ENCODE measurements at places on chromosomes 6 and 20.

DNA sequence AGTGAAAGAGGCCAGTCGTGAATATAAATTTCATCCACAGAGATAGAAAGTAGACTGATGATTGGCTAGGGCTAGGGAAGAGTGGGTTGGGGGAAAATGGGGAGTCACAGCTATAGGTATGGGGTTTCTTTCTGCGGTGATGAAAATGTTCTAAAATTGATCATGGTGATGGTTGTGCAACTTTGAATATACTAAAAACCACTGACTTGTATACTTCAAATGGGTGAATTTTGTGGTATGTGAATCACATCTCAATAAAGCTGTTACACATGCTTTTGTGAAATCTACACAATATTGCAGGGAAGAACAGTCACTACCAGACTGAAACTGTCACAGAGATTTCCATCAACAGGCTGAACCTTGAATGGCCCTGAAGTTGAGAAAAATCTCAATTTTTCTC, 61.5 kb downstream of the LYRM4 start:
- no peak for DNase-seq

DNA sequence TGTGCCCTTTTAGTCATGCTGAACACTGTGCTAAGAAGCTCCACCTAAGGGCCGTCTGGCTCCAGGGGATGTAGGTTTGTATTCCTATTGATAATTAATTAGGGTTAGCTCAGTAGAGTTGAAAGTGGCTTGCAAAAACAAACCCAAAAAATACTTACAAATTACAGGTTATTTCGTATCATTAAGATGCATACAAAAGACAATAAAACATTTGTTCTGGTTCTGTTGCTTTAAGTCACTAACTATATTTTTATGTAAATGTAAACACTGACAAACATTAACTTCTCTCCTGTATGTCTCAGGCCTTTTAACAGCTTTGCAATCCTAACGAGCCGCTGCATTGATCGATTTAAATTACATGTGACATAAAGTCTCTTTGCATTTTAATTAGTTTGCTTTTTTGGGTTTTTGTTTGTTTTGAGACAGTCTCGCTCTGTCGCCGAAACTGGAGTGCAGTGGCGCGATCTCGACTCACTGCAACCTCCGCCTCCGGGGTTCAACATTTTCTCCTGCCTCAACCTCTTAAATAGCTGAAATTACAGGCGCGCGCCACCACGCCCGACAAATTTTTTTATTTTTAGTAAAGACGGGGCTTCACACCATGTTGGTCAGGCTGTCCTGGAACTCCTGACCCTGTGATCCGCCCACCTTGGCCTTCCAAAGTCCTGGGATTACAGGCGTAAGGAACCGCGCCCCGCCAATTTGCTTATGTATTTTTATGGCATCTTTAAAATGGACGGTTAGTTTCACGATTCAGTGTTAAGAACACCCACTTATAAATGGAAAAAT, 110.9 kb downstream of the HFE start:
- DNase-seq, result no peak

DNA sequence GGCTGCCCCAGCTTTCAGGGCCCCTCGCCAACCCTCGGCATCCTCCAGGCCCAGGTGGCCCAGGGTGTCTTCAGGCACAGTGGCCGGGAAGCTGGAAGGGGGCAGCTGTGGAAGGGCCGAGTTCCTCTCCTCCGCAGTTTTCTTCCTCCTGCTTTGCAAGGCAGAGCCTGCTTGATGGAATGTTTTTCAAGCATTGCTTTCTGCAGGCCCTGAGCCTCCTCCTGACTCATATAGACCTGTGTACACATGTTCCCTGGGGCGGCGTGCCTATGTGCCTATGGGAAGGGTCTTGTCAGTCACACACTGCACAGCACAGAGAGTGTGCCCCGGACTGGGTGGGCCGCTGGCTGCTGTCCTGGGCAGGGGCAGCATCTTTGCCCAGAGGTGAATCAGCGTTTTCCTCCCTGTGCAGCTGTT, 107.5 kb downstream of the ERMARD start:
- no peak for DNase-seq

DNA sequence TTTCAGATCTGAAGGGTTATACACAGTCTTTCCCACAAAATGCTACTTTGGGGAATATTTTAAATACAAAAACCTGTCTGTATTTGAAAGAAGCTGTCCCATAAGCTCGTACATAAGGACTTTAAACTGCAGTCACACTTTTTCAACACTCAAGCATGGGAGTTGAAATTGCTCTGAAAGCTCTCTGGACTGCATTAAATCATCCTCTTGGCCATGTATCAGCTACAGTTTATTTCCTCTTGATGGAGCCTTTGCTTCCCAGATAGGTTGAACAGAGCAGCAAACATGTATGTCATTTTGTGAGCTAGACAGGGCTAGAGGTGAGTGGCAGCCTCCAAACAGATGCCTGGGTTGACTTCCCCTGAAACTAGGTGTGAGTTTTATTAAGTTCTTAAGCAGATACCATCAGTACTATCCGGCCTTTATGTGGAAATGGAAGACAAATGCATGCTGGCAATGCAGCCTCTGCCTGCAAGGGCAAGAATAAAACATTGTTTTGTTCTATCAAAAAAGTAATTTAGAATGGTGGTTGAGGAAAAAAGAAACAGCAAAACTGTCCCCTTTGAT, 105.9 kb upstream of the ENPP5 start:
- DNase-seq, result no peak

DNA sequence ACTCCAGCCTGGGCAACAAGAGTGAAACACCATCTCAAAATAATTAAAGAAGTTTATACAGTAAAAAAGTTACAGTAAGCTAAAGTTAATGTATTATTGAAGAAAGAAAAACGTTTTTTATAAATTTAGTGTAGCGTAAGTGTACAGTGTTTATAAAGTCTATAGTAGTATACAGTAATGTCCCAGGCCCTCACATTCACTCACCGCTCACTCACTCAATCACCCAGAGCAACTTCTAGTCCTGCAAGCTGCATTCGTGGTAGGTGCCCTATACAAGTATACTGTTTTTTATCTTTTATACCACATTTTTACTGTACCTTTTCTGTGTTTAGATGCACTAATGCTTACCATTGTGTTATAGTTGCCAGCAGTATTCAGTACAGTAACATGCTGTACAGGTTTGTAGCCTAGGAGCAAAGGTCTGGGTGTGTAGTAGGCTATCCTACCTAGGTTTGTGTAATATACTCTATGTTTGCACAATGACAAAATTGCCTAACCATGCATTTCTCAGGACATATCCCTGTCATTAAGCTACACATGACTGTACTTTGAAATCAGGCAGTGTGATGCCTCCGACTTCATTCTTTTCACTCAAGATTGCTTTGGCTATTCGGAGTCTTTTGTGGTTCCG, 16.7 kb downstream of the MGME1 start:
- DNase-seq, result no peak

DNA sequence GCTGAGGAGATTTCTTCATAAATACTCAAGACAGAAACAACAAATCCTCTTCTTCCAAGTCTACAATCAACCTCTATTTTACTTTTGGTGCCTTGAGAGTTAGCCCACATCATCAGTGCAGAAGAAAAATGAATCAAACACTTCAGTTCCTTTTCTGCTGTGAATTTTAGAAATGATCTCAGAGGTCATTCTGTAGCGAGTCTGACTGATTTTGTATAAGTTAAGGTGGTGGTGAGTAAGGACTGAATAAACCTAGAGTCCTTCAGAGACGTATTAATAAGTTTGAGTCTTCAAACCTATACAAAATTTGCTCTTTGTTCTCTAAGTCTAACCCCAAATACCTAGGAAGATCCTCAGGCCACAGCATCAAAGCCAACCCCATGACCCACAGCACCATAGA, 33.1 kb upstream of the NT5E start:
- DNase-seq, result no peak

- no peak for DNase-seq
These were observed 425.1 kb downstream of the UTRN start for GRCh38 chr6:144710207-144710606.

- DNase-seq, result no peak
These were observed 123.5 kb downstream of the MAP3K7 start for GRCh38 chr6:90463359-90463758.

DNA sequence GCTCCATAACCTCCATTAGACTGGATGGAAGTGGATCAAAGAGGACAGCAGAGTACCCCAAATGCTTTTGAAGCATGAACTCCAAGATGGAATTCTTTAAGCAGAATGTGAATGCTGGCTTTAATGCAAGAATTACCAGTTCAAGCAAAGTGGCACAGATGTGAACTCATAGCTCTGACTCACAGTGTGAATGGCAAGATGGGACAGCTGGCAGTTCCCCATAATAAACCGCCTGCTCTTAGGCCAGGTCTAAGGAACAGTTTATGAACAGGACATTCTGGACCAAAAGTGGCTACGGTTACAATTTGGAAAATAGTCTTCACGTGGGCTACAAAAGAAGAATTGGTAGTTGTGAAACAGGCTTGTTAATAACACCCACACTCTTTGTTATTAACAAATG, 76.5 kb downstream of the SPTLC3 start:
- DNase-seq, result no peak

GRCh38 chr20:19466206-19466928, 253.9 kb downstream of the SLC24A3 start:
- no peak for DNase-seq

- no peak for DNase-seq
These were observed 38.6 kb downstream of the ASXL1 start for GRCh38 chr20:32396646-32397160.

- no peak for DNase-seq
These were observed 9.8 kb downstream of the OR12D1 start for GRCh38 chr6:29424575-29424974.

DNA sequence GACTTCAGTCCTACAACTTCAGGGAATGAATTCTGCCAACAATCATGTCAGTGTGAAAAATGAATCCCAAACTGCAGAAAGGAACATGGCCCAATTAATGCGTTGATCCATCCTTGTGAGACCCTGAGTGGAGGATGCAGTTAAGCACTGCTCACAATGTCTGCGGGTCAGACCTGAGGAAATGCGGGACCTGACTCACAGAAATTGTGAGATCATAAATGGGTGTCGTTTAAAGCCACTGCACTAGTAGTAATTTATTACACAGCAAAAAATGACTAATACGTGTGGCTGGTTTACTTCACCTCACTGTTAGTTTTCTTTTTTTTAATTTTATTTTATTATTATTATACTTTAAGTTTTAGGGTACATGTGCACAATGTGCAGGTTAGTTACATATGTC, 505.0 kb downstream of the PRKN start:
- DNase-seq, result no peak
